ENCODE measurements at places on chromosomes 6 and 20.
A peak's percentile ranks its signal among the peaks of the same experiment; 100 is the strongest.

DNA sequence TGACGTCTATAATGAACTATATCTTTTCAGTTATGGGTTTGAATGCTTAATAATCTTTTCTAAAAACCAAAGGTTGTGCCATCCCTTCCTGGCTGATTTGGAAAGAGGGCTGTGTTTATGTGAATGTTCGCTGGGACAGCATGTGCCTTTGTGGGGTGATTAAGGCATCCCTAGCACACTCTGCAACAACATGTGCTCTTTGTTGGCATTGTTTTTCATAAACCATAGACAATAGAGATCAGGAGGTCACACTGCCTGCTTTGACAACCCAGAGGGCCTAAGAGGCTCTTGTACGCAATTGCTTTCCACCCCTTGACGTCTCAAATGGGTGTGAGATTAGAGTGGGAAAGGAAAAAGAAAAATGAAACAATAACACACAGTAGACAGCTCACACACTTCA, 116.0 kb downstream of the LRRC1 start:
- no peak for DNase-seq

GRCh38 chr6:4451081-4451480, 315.7 kb upstream of the ECI2 start:
- no peak for DNase-seq

DNA sequence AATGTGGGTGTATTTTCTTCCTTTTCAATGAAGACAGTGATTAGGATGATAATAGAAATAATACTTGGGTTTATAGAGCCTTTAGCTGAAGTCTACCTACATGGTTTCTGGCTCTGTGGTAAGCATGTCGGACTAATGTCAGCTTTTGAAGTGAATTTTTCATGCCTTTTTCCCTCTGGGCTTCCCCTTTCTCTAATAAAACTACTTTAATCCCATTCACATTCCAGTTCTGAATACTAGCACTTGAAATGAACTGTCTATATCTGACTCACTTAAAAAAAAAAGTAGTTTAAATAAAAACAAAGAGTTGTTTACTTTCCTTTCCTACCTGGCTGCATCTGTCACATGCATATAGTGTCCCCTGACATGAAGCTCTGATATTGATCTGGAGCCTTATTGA, 545.9 kb upstream of the FLRT3 start:
- DNase-seq: no peak

- DNase-seq: no peak
These were observed 18.9 kb downstream of the ZNF831 start for GRCh38 chr20:59182401-59183044.

DNA sequence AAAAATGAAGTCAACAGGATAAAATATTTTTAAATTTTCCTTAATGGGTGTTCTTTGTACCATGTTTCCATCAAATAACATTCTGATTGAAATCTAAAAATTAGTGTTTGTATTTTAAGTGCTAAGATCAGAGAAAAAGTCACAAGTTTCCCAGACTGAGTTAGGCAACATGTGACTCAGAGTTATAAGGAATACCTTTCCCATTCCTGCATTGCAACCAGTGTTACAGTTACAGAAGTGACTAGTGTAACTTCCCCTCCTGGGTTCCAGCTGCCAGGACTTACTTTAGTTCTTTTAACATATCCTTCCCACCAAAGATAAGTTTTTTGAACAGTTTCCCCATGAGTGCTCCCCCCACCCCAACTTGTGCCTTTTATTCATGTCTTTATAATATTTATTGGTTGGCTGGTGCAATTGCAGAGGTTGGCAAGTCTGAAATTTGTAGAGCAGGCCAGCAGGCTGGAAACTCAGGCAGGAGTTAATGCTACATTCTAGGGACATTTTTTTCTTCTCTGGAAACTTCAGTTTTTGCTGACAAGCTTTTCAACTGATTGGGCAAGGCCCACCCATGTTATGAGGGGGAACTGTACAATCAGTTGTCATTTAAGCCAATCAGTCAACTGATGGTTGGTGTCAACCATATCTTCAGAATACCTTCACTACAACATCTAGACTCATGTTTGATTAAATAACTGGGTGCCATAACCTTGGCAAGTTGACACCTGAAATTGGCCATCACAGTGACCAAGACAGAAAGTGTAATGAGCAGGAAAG, 22.9 kb upstream of the ESR1 start:
- DNase-seq: no peak

GRCh38 chr20:1874450-1875182, 20.6 kb upstream of the SIRPA start:
- DNase-seq: no peak

DNA sequence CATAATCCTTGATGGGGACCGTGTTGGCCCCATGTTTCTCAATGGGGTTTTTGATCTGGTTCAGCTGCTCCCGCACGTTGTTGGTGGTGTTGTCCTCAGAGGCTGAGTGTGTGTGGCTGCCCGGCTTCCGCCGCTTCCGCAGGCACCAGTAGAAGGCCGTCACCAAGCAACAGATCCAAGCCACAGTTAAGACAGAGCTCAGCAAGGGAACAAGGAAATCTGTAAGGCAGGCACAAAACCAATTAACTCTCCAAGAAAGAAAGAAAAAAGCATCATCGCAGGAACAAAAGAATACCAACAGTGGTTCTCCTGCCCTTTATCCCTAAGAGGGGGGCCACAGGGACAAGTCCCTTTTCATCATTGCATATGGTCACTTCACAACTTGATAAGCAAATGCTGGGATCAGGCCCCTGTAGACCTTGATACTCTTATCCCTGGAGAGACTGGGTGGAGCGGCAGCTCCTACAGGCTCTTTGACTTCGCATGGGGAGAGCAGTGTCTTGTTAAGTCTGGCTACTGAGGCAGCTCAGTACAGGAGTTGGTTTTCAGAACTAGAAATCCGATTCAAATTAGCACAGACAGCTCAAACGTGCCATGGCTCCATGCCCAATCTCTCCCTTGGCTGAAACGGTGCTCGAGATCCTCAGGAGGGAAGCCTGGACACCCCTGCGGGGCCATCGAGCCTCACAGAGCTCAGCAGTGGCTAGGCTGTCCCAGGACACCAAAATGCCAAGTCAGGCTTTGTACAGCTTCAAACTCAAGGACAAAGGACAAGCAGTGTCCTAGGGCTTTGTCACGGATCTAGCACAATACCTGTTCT, 33.9 kb downstream of the JAG1 start:
- no peak for DNase-seq

GRCh38 chr6:42274898-42275297, 57.2 kb upstream of the MRPS10 start:
- no peak for DNase-seq

DNA sequence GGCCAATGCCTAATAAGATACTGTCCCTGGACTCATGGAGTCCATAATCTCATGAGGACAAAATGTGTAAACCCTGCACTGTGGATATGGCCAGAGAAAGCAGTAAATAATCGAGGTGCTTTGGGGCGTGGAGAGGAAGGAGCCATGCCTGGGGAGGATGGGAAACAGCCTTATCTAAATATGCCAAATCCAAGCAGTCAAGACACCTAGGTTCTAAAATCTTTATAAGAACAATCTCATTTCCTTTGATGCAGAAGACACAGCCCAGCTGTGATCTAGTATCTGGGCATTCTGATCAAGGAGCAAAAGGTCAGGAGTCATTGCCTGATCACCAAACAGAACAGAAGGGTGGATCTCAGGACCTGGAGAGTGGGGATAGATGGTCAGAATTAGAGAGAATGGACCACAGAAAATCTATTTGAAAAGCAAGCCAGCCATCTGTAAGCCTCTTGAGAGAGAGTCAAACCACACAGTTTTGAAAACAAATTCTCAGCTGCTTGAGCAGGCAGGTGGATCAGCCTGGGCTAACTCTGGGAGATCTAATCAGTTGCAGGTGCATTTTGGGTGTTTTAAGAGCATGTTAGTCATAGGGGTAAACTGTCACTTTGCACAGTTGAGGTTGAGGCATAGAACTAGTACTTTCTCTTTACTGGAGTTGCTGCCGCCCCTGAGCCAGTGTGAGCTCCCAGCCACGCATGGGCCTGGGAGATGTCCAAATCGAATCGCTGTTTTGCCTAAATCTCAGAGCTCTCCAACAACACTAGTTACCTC, 130.8 kb upstream of the TNFAIP3 start:
- peak; percentile 26 for DNase-seq

DNA sequence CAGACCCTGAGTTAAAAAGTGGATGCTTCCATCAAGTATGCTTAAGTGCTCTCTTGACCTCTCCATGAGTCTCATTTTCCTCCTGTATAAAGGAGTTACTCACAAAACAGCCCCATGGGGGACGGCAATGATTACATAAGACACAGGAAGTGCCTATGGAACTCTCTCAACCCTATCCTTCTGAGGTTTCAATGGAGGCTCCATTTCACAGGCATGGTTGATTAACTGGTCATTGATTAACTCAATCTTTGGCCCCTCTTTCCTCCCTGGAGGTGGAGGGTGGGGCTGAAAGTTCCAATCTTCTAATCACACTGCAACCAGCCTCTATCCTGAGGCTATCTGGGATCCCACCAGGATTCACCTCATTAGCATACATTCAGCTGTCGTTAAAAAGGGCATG, 29.3 kb downstream of the CST8 start:
- DNase-seq: no peak

DNA sequence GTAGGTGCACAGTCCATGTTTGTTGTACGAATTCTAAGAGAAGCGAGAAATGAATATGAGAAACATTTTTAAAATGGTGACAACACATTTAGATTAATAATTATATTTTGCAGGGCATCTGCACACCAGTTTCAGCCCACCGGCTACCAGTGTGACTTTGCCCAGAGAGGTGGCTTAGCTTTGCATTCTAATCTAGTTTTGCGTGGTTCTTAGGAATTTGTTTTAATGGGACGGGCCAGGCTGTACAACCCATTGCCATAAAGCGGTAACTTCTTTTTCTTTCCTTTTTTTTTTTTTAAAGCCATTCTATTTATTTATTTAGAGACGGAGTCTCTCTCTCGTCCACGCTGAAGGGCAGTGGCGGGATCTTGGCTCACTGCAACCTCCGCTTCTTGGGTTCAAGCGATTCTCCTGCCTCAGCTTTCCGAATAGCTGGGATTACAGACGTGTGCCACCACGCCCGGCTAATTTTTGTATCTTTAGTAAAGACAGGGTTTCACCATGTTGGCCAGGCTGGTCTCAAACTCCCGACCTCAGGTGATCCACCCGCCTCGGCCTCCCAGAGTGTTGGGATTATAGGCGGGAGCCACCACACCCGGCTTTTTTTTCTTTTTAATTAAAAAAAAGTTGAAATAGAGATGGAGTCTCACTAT, 829 bp downstream of the MANBAL start:
- DNase-seq: no peak

DNA sequence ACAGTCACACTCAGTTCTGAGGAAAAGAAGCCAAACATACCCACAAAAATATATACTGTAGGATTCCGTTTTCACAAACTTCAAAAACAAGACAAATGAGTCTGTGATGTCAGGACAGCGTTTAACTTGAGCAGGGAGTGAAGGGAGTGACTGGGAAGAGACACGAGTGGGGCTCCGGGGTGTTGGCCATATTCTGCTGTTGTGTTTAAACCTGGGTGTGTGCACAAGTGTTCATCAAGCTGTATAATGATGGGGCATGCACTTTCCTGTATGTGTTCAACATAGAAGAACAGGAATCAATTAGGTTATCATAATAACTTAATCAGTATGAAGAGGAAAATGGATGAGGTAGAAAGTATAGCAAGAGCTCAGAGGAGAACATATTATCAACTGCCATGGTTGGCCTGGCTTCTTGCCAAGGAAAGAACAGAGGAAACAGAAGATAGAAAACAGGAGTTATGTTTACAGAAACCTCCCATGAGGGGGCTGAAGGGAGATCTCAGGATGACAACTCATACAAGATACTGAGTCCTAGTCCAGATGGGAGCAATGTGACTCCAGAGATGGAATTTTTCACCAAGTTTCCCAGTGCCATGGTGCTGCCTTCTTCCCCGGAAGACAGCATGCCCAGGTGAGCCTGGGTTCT, 15.1 kb upstream of the AFDN start:
- no peak for DNase-seq

- DNase-seq: no peak
These were observed 425.3 kb downstream of the EPM2A start for GRCh38 chr6:145309842-145310535.

DNA sequence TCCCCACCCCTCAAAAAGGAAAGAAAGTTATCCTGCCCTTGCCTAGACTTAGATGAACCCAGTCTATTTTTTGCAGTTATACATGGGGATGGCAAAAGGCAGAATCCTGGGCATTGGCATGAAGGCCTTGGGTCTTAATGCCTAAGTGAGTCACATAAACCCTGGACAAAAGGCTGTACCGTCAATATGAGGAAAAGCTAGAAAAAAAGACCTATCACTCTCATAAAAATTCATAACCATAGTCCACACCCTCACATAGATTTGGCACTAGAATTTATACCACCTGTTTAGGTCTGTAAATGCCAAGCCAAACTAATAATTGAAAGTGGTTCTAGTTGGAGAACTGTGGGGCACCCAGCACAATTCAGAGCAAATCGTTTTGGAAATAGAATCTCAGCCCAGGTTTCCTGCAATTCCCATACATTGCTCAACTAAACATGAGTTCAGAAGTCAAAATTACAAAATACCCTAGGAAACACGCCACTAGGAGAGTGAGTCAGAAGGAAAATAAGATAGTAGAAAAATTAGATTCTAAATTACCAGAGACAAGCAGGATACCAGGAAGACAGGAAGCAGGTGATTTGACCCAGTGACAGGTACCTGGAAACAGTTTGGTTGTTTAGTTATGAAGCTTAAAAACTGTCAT, 70.4 kb upstream of the FUCA2 start:
- DNase-seq: no peak

DNA sequence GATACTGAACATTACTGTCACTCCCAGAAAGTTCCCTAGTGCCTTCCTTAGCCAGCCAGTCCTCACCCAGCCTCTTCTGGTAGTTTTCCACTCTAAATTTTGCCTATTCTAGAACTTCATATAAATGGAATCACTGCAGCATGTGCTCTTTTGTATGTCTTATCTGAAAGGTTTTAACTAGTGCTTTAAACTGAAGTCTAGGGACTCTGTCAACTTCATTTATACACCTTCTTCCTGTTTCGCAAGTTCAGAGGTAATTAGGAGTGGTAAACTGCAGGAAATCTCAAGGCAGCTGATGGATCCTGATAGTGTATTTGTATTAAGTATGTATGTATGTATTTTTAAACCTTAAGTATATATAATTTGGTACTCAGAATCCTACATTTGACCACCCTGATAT, 94.3 kb downstream of the TCP11 start:
- DNase-seq: no peak

DNA sequence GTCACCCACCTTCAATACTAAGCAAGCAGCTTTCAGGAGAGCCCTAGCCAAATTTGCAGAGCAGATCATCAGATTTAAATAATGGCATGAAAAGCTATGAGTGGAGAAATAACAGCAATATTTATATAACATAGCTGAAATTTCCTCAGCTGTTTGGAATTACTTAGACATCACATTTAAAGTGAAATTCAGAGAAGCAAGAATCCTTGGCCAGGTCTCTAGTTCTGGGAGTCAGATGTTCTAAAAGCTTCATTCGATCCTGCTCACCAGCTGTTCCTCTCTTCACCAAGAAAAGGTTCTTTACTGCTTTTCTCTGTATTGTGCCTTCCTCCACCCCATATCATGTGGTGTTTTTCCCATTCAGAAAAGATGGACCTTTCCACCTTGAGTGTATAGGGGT, 152.3 kb upstream of the JAG1 start:
- no peak for DNase-seq
